Kidney tubule cell (primary cell): ENCODE measurements at places on chromosomes 7 and 10.

DNA sequence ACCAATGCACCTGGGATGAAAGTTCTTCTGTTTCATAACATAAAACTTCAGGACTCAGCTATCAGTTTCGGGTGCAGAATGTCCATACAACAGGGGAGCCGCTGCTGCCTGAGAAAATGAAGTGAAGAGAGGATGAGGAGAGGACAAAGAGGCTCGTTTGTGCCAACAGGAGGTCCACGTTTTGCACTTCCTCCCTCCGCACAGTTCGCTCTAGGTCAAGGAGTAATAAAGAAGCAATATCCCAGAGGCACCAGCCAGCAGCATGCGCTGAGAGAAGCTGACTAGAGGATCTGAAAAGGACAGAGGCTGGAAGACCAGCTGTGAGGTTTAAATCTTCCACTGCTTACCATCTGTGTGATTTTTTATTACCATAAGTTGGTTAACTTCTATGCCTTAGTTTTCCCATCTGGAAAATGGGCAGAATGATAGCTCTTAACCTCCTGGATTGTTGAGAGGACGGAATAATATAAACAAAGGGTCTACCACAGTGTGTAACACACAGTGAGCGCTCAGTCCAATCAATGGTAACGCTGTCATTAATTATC is 709 bp downstream of the GPAM start:
- DNase-seq = no peak

GRCh38 chr10:76459016-76459730 is 1027.7 kb downstream of the LRMDA start:
- DNase-seq = no peak

GRCh38 chr10:855079-855478 is 76.4 kb downstream of the LARP4B start:
- DNase-seq = no peak

DNA sequence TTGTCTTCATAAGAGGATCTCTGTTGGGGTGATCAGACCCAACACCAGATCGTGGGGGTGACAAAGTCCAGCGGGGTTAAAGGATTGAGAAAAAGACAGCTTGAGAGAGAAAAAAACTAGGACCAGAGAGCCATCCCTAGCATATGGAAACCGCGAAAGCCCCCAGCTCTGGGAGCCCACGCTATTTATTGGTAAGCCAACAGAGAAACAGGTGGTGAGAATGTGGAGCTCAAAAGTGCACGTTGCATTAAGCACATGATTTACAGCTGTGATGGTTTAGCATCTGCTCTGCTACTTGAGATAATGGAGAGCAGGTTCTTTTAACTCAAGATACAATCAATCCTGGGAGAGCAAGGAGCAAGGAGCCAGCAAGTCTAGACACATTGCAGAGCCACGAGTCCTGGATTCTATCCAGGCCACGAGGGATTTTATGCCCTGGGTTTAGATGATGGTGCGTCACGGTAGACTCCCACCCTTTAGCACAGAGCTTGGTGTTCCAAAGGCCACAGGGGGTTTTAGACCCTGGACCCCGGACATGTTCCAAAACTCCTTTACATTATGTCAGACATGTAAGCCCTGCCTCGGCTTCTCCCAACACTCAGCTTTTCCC is 755.2 kb upstream of the SORCS1 start:
- no peak for DNase-seq

GRCh38 chr7:133794479-133794878 is 332.7 kb upstream of the LRGUK start:
- no peak for DNase-seq

GRCh38 chr7:128103498-128104107 is 72.4 kb upstream of the LRRC4 start:
- DNase-seq = peak; percentile 11

- DNase-seq = no peak
Measured at GRCh38 chr7:19900118-19900517, 126.7 kb upstream of the TMEM196 start.

GRCh38 chr7:42010751-42011150 is 226.3 kb downstream of the GLI3 start:
- DNase-seq = no peak

DNA sequence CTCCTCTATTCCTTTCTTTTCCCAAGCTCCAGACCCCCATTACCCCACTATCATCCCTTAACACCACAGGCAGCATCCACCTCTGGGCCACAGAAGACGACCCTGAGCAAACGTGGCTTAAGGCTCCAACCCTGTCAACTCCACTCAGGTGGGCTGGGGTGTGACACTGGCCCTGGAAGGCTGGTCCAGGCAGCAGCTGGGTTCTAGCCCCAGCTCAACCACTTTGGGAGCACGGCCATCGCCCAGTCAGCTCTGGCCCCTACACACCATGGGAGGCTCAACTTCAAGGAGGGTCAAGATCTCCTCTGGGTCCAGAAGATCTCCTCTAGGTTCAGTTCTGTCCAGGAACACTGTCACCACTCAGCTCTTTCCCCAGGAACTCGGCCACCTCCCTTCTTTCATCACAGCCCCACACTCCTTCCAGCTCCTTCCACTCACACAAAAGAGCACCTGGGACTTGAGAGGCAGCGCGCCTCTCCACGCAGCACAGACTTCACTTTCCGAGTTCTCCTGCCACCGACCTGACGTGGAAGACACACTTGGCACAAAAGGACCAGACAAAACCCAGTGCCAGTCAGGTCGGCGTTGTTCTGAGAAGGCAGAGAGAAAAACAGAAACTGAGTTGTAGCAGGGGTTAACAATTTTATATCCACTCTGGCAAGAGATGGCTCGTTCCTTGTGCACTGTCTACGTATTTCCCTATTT is 84.1 kb downstream of the CTBP2 start:
- no peak for DNase-seq

DNA sequence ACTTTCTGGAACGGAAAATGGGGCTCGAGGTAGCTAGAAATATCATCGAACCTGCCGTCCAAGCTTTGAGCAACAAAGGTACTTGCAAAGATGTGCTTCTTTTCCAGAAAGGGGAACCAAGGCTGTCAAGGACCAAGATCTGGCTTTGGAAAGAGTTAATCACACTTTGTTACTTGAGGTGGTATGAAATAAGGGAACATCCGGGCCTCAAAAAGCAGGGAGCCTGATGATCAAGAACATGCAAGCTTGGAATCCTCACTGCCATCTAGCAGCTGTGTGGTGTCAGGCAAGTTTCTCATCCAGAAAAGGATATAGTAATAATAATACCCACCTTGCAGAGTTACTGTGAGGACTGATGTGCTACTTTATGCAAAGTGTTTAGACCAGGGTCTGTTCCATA is 329.5 kb downstream of the GRID1 start:
- no peak for DNase-seq

- peak; percentile 38 for DNase-seq
Measured at GRCh38 chr10:76624470-76624869, 1013.1 kb downstream of the KCNMA1 start.

GRCh38 chr10:74969093-74969492 is 142.4 kb upstream of the SAMD8 start:
- DNase-seq = no peak

- no peak for DNase-seq
Measured at GRCh38 chr7:148584154-148584827, 6.3 kb upstream of the C7orf33 start.

GRCh38 chr7:116859323-116859722 is 3.1 kb upstream of the CAPZA2 start:
- DNase-seq = peak; percentile 63

DNA sequence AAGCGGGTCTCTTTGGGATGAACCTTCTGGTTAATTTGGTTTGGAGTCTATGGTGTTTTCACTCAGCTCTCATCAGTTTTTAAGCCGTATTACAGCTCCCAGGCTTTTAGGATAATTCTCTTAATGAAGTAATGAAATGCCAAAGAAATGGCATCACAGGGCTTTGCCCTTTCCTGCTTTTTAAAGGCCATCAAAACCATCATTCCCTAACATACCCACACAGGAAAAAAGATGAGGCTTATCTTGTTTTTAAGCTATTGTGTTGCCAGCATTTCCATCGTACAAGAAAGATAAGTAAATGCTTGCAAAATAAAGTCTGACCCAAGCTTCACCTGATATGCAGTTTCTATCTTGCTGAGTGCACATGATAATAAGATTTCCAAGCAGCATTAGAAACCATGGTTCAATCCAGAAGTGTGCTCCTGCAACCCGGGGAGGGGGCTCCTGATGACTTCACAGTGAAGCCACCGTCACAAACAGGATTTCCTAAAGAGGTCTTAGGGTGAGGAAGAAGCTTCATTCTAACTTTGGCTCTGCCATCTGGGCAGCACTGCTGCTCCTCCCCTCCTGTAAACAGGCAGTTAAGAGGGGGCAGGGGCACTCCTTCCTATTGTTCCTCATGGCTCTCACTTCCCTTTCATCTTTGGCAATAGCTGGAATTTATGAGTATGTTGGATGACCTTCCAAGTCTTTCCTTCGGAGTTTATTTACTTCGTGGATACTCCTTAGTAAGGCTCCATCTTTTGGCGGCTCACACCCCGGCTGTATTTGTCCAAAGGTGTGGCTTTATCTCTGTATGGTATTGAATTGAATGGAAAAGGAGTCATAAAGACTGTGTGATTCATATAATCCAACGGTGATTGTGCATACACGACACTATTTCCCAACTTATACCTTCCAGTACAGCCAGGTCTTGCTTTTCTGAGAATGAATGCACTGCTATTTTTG is 55.2 kb upstream of the FAM133B start:
- peak; percentile 48 for DNase-seq

GRCh38 chr10:81116990-81117389 is 579.3 kb downstream of the SH2D4B start:
- no peak for DNase-seq

DNA sequence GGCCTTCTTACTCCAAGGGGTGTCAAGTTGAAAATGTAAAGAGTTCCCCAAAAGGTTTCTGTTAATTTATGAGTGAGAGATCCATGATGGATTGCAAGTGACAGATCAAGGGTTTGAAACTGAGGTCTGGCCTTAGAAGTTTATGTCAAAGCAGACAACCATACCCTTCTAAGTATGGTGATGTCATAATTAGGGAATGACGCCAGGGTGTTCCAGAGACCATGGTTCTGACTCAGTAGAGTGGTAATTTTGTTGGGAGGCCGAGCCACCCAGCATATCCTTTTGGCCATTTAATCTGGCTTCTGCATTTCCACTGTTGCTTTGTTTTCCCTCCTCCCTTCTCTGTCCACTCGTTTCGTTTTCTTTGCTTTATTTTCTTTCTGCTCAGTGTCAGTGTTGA is 2.7 kb downstream of the TRUB1 start:
- DNase-seq = peak; percentile 30

GRCh38 chr10:5568984-5569383 is 44.2 kb downstream of the CALML3 start:
- no peak for DNase-seq

- DNase-seq = no peak
Measured at GRCh38 chr10:15652117-15652516, 67.6 kb downstream of the ITGA8 start.

- no peak for DNase-seq
Measured at GRCh38 chr7:24018331-24018730, 265.7 kb upstream of the NPY start.
